Skeletal muscle tissue (tissue), 5 donors: ENCODE measurements at places on chromosomes 16 and 17. TPM values are rescaled to one million over a fixed set of nuclear protein-coding genes. Genes with fewer than 3 reads are reported as not detected.

TUBG2 gene
- total RNA-seq = 1.6 TPM

SUMO2 gene
- 62.1 TPM for total RNA-seq

MYH10 gene
- total RNA-seq = 72.0 TPM

RNF222 gene
- not detected for total RNA-seq

SHMT1 gene
- 13.0 TPM for total RNA-seq

ITGAL gene
- total RNA-seq = 4.2 TPM

UMOD gene
- total RNA-seq = not detected

RAMP2 gene
- 16.2 TPM for total RNA-seq

CCL4 gene
- total RNA-seq = 1.6 TPM

CACNG1 gene
- 43.3 TPM for total RNA-seq

LASP1 gene
- total RNA-seq = 37.1 TPM

TEX14 gene
- under 0.01 TPM for total RNA-seq

ETV4 gene
- total RNA-seq = 1.6 TPM
